Fibroblast of skin of left quadriceps (primary cell): ENCODE measurements at places on chromosomes 4 and X.
A peak's percentile ranks its signal among the peaks of the same experiment; 100 is the strongest.

- no peak for DNase-seq
These were observed 768 bp downstream of the MID2 start for GRCh38 chrX:107826238-107827029.

DNA sequence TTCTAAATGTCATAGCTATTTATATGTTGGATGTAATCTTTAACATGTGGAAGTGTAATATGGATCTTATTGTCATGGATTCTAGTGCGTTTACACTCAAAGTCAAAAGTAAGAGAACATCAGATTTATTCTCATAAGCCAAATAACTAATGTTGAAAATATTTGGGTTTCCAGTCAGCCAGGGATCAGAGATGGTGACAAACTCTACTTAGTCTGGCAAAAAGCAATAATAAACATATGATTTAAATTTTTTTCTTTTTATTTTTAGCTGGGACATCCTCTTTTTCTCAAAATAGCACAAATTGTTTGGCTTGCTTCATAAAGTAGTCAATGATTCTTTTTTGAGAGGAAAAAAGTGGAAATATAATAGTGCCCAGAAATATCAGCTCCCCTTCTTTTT is 392.3 kb downstream of the ARHGAP24 start:
- no peak for DNase-seq

DNA sequence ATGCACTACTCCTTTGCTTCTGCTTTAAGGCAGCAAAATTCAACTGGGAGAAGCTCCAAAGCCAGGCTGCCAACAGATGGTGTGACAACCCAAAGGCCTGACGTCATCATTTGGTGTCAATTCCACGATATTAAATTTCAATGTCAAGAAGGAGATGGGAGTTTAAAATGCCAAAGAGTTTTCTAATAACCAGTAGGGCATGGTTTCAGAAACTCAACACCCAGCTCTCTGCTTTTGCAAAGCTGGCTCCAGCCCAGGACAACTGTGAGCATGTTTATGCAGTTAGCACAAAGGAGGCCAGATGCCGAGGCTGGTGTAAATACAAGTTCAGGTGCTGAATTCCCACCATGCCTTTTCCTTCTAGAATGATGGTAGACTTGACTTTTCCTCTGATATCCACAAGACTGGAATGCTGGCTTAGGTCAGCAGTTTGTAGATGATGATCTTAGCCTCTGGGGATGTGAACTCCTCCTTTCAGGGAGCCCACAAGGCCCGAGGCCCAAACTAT is 67.3 kb downstream of the AFAP1 start:
- peak; percentile 92 for DNase-seq

- peak; percentile 39 for DNase-seq
These were observed 259.2 kb downstream of the GPC3 start for GRCh38 chrX:133726211-133726630.

DNA sequence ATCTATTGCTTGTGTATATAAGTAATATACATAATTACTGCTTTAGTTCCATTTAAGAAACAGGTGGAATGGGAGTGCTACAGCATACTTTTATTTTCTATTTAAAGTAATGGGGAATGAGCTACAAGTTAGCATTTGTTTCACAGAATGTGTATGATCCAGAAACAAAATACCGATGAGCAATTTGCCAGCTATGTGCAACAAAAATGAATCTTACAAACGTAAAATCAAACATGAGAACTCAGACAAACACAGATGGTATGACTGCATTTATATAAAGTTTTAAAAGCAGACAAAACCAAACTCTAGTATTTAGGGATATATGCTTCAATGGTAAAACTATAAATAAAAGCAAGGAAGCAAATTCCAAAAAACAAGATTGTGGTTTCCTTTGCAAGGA is 141.7 kb downstream of the PAPSS1 start:
- DNase-seq, result no peak

DNA sequence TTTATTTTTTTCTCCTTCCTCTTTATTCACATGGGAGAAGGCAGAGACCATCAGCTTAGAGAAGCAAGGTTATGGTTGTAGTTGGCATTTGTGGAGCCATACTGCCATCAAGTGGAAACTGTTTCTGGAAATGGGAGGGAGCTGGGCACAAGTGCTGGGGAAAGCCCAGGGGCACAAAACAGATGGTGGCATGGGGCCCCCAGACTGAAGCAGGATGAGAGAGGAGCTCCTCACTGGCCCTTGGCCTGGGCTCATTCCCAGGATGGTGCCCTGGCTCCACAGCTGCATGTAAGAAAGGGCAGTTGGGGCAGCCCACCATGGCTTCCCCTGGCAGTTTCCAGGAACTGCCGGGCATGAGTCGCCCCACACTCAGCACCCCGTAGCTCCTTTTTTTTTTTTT is 59.2 kb downstream of the NBDY start:
- DNase-seq, result no peak

GRCh38 chr4:39369301-39369700 is 3.1 kb upstream of the RFC1 start:
- DNase-seq, result no peak

- no peak for DNase-seq
These were observed 57.8 kb downstream of the NDNF start for GRCh38 chr4:121014544-121014943.

- no peak for DNase-seq
These were observed 236.6 kb downstream of the LDB2 start for GRCh38 chr4:16661813-16662212.

GRCh38 chrX:48958635-48959094 is 1.3 kb upstream of the OTUD5 start:
- no peak for DNase-seq

- peak; percentile 73 for DNase-seq
These were observed 127.6 kb upstream of the SH3RF1 start for GRCh38 chr4:169398316-169398715.

GRCh38 chr4:20268028-20268427 is 16.3 kb downstream of the SLIT2 start:
- no peak for DNase-seq

DNA sequence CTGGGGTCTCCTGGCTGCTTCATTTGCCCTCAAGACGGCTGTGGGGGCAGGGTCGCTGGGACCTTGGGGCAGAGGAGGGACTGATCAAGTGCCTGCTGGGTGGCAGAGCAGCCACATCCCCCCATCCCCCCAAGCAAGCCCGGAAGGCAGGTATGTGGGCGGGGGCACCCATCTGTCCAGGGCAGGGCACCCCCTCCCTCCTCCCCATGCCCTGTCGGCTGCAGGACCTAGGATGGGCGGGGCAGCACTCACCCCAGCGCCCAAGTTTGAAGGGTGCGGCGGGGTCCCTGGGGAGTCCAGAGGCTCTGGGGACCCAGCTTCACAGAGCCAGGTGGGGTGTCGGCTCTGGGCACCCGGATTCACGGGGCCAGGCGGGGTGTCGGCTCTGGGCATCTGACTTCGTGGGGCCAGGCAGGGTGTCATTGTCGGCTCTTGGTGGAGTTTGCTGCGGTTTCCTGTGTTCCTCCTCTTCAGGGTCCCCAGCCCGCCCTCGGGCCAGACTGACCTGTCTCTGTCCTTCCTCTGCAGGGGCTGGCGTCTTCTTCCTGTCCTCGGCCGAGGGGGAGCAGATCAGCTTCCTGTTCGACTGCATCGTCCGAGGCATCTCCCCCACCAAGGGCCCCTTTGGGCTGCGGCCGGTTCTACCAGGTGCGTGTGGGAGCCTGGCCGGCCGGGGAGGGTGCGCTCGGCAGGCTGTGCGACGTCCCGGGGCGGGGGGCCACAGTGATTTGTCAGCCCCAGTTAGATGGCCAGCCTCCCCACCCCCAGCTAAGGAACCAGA is 22.1 kb downstream of the DOK7 start:
- DNase-seq, result no peak

- DNase-seq, result no peak
These were observed 332.9 kb upstream of the CPEB2 start for GRCh38 chr4:14669371-14669770.

DNA sequence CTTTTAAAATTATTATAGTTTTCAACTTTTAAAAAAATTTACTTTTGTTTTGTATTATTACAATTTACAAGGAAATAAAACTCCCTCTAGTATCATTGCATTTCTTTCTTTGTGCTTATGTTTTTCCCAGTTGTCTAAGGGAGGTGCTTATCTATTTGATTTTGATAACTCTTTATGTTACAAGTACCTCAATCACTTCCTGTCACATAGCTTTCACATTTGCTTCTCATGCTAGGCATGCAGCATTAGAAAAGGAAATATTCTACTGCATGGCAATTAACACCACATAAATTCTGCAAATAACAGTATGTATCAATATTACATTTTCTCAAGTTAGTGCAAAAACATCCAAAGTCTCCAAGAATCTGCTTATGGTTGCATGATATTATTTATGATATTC is 180.3 kb upstream of the HS3ST1 start:
- DNase-seq, result no peak

DNA sequence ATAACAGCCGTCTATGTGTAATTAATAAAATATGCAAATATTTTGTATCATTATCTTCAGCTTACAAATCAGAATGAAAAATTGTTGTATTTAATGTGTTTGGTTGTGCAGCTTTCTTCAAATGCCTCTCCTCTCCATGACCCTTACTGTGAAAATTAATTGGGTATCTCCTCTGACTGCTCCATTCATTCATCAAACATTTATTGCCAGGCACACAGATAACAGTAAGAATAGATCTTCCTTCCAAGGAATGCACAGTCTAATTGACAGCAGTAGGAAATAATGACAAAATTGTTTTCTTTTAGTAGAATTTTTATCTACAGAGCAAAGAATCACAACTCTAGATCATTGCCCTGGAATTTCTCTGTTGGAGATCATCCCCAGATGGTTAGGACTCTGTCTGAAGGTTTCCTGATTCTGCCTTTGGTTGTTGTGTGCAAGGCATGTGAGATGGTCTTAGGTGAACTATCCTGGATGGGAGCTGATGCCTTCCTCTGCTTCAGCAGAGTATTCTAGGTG is 395.0 kb upstream of the FAT1 start:
- no peak for DNase-seq

GRCh38 chr4:181896614-181897013 is 346.6 kb upstream of the TENM3 start:
- DNase-seq, result no peak

DNA sequence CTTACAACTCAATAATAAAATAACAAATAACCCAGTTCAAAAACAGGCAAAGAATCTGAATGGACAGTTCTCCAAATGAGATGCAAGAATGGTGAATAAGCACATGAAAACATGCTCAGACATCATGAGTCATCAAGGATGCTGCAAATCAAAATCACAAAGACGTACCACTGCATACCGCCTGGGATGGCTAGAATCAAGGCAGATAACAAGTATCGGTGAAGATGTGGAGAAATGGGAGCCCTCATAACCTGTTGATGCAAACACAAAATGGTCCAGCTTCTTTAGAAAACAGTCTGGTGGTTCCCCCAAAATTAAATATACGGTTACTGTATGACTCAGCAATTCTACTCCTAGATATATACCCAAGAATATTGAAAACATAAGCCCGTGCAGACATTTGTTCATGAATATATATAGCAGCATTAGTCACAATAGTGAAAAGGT is 32.5 kb downstream of the AKAP4 start:
- no peak for DNase-seq

GRCh38 chr4:37827802-37828321 is 1.4 kb downstream of the PGM2 start:
- DNase-seq, result no peak

DNA sequence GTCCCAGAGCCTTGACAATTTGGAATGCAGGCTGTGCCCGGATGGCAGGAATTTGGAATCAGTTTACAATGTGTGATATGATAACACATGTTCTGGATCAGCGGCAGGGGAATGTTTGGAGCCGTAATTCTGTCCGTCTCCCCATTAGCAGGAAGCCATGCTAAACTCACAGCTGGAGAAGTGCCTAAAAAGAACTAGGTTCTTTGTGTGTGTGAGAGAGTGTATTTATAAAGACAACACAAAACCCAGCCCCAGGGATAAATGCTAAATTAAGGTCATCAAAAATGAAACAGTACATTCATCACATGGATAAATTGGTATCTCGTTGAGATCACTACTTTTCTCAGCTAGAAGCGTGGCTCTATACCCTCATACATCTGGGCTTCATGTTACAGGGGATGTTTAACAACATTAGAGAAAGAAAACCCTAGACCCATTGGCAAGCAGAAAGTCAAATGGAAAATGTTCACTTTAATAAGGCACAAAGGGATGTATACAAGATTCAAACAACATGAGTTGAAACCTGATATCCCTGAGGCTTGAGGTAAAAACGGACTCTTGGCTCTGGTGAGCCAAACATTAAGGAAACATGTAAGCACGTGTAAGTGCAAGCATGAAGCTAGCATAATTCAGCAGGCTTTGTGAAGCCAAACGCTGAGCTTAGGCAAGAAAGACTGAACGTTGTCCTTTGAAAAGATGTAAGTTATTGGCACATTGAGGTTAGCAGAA is 18.0 kb upstream of the TMEM131L start:
- DNase-seq, result no peak

DNA sequence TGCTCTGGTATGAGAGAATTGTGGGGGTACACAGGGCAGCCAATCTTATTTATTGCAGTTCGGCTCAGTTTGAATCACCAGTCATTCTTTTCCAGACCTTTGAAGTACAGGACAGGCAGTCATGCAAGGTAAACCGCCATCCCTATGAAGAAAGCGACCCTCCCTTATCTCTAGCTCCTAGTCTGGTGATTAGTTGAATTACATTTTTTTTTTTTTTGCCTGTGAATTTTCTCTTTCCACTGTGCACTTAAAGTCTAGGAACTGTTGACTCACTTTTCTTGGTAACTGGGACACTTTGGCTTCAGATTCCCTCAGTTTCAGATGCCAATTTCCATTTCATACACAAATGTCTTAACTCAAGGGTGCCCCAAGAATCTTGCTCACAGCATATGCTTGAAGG is 82.4 kb upstream of the FAM9C start:
- no peak for DNase-seq

DNA sequence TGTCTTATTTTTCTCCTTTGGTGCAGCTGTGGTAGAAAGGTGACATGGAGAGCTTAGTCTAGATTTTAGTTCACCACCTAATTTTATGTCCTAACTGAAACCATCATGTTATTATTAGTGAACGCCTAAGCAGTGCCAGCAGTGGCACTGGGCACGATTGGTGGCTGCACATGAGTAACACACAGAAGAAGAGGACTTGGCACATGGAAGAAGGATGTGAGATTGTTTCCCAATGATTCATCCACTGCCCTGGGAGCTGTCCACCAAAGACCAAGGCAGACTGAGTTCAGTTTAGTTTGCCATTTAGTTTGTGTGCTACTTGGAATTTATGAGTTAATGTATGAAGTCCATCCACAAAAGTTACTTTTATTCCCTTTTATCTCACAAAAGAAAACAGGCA is 68.1 kb upstream of the NAP1L5 start:
- no peak for DNase-seq

- DNase-seq, result no peak
These were observed 142.4 kb downstream of the TMEM164 start for GRCh38 chrX:110145311-110145710.

DNA sequence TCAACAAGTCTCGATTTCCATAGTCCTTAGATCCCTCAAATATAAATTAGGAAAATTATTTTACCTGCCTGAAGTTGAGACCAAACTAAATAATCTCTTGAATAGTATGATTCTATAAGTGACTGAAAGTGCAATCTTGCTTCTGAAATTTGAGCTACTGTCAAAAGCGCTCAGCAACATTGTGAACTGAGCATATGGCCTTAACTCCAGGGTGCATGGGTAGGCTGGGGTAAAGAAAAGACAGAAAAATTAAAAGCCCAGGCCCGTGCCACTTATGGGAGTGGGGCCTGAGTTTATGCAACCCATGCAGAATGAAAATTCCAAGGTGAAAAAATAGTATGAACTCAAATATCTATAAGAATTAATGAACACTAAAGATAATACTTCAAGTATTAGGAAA is 9.8 kb downstream of the PGRMC2 start:
- no peak for DNase-seq
